ENCODE measurements at places on chromosomes 12 and 14.
A peak's percentile ranks its signal among the peaks of the same experiment; 100 is the strongest.

DNA sequence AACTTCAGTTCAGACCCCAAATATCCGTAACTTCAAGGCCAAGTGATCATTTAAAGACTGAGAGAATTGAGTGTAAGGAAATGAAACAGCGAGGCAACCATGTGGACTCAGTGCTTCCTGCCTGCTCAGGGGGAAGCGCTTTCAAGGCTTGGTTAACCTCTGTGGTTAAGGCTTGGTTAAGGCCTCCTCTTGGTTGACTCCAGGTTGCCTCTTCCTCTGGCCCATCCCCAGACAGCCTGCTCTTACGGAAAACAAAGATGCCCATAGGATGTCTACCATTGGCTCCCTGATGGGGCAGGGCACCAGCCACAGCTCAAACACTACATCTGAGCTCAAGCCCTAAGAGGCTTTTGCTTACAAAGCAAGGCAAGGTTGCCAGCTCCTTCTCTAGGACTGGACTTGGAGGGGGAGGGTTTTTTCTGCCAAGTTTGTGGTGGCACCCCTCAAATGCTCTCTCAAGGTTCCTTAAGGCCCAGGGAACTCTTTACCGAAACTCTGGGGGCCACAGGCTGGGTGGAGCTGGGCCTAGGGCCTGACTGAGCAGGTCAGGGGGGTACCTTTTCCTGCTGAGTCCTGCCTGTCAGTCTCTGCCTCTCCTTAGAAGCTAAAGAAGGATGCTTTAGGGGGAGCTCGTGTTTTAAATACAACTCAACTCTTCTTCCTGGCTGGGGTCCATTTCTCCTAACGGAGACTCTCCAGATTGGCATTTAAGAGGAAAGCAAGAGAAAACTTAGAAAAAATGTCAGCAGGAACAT, 13.7 kb downstream of the COL2A1 start:
- no peaks in the 10 kb centered on the region for H3K4me1 ChIP-seq
- no peaks in the 10 kb centered on the region for H3K36me3 ChIP-seq
- H3K4me3 ChIP-seq = no peak overlapping the region
- no peaks in the 10 kb centered on the region for H3K27me3 ChIP-seq

DNA sequence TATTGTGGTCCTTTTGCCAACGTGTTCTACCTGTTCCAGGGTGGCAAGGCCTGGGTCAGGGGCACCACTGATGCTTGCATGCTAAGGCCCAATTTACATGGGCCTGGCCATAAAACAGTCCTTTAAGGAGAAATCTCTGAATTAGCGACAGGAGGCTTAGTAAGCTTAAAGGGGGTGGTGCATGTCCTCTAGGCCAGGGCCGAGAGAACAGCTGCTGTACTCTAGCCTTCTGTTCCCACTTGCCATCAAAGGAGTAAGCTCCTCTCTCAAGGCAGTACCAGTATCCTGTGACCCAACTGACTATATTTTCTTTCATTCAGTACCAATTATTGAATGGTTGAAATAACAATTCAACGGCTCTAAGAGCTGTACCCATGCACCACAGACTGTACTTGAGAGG, 67.7 kb upstream of the ZDHHC17 start:
- no peaks in the 10 kb centered on the region for H3K27me3 ChIP-seq
- no peak for DNase-seq
- H3K27ac ChIP-seq = no peak overlapping the region

GRCh38 chr14:87878959-87879358, 114.0 kb downstream of the GALC start:
- H3K27ac ChIP-seq = no peak overlapping the region
- H3K4me3 ChIP-seq = no peak overlapping the region
- no peaks in the 10 kb centered on the region for H3K36me3 ChIP-seq
- H3K4me1 ChIP-seq = no peaks in the 10 kb centered on the region
- no peaks in the 10 kb centered on the region for H3K27me3 ChIP-seq

- H3K27ac ChIP-seq = no peak overlapping the region
- no peaks in the 10 kb centered on the region for H3K36me3 ChIP-seq
- H3K4me1 ChIP-seq = no peaks in the 10 kb centered on the region
- no peaks in the 10 kb centered on the region for H3K27me3 ChIP-seq
These were observed 6.6 kb upstream of the SMIM10L1 start for GRCh38 chr12:11164384-11164783.

DNA sequence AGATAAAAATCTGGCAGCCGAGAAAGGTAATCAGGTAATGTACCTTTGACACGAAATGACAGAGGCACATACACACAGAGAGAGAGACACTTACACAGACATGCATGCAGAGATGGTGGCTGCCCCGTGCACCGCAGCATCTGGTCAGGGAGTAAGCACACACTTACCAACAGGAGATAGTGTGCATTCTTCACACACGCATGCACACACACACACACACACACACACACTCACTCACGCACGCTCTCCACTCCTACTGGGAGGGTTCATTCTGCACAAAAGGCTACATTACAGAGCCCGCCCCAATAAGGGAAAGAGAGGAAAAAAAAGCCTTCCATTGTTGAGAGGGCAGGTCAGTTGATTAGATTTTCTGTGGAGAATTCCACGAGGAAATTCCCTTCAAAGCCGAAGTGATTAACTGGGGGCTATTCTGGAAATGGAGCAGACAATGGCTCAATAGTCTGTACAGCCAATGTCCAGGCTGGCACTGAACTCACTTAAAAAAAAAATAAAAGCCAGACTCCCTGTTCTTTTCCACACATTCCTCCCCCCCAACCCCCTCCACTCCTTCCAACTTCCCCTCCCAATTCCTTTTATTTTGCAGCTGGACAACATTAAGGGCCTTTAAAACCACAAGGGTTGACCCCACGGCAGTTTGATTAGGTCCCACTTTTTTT, 1.4 kb upstream of the SOX5 start:
- H3K4me1 ChIP-seq = no peaks in the 10 kb centered on the region
- H3K4me3 ChIP-seq = peak overlapping the region; percentile 46
- H3K36me3 ChIP-seq = no peaks in the 10 kb centered on the region
- H3K27me3 ChIP-seq = no peaks in the 10 kb centered on the region

- H3K36me3 ChIP-seq = no peaks in the 10 kb centered on the region
- DNase-seq = no peak
- no peak overlapping the region for H3K27ac ChIP-seq
These were observed 266.0 kb downstream of the FBXL14 start for GRCh38 chr12:1328391-1328790.

GRCh38 chr12:55839345-55840140, 3.2 kb downstream of the MMP19 start:
- H3K27me3 ChIP-seq = no peaks in the 10 kb centered on the region
- H3K36me3 ChIP-seq = no peaks in the 10 kb centered on the region
- H3K27ac ChIP-seq = no peak overlapping the region
- no peak for DNase-seq
- H3K4me1 ChIP-seq = no peaks in the 10 kb centered on the region

Measured in breast epithelium (tissue), 4 donors.